HAP-1 (cell line): ENCODE measurements at places on chromosomes 1 and 21.
A peak's percentile ranks its signal among the peaks of the same experiment; 100 is the strongest.

- DNase-seq = no peak
These were observed 11.8 kb upstream of the SDHB start for GRCh38 chr1:17065666-17066065.

DNA sequence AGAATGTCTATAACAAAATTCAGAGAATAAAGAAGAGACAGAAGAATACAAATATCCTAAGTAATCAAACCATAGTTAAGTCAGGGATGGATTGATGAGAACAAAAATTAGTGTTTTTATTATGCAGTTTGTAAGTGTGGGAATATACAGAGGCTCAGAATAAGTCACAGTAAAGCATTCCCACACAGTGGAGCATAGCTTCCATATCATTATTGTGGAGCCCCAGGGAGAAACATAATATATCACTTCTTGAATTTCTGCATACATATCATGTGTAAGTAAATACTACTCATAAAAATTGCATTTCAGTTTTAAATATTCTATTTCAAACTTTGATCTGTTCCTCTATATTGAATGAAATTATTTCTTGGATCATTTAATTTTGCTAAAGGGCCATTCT, 790.4 kb downstream of the PLA2G4A start:
- no peak for DNase-seq

DNA sequence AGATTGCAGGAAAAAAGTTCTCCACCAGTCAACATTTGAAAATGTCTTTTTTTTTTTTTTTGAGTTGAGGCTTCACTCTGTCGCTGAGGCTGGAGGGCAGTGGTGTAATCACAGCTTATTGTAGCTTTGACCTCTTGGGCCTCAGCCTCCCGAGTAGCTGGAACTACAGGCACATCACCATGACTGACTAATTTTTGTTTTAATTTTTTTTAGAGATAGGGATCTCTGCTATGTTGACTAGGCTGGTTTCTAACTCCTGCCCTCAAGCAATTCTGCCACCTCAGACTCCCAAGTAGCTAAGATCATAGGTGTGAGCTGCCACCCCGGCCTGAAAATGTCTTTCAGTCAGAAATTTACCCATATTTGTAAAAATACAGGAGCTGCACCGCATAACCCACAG, 30.6 kb upstream of the USP24 start:
- no peak for DNase-seq

- DNase-seq = peak; percentile 89
These were observed 9.2 kb upstream of the SFPQ start for GRCh38 chr1:35202048-35202719.

GRCh38 chr1:1081311-1082238, 7.5 kb upstream of the RNF223 start:
- no peak for DNase-seq
